ENCODE measurements at places on chromosomes 4 and X.

- peak; percentile 1 for DNase-seq
Measured at GRCh38 chr4:42225286-42225685, 72.8 kb upstream of the BEND4 start.

- no peak for DNase-seq
Measured at GRCh38 chr4:113997206-113997605, 17.8 kb upstream of the ARSJ start.

- no peak for DNase-seq
Measured at GRCh38 chr4:156695163-156695562, 276.4 kb downstream of the PDGFC start.

DNA sequence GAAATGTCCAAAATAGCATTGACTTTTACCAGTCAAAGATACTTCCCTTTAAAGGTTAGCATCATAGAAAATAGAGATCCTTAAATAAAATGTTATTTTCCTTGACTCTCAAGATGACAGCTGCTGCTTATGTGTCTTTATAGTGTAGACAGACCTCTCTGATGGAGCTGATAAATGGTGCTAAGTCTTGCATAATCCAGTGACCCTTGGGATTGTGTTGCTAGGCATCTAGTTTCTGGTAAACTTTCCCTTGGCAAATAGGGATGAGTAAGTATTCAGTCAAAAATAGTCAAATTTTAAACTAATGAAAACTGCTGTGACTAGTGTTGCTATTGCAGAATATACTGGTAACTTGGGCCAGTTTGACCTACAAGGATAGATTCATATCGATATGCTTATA lies 53.6 kb downstream of the MBNL3 start:
- no peak for DNase-seq
